CD8-positive, alpha-beta memory T cell (primary cell): ENCODE measurements at places on chromosomes 1 and 21.

GRCh38 chr1:1137256-1138045, 21.6 kb upstream of the C1orf159 start:
- no peaks in the 10 kb centered on the region for H3K27me3 ChIP-seq
- H3K4me1 ChIP-seq, result peaks cover 14% of the 10 kb centered on the region
- H3K27ac ChIP-seq, result no peak overlapping the region
- H3K4me3 ChIP-seq, result no peak overlapping the region

DNA sequence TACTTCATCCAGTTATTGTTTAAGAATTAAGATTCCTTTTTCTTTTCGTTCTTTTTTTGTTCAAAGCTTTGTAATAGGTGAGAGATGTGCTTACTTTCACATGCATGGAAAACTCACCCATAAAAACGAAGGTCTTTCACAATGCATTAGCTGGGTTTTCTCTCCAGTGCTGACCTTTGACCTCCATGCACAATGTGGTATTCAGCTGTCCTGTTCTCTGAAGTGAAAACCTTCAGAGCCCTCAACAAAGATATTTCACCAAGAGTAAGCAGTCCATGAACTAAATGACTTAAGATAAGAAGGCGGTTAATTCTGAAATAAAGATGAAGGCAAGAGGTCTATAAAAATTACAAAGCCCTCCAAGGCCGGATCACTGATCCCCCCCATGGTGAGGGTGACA, 77.1 kb upstream of the IPO9 start:
- no peaks in the 10 kb centered on the region for H3K36me3 ChIP-seq
- no peak overlapping the region for H3K27ac ChIP-seq
- no peak for DNase-seq
- H3K4me1 ChIP-seq, result no peaks in the 10 kb centered on the region
- no peaks in the 10 kb centered on the region for H3K27me3 ChIP-seq

- no peaks in the 10 kb centered on the region for H3K4me1 ChIP-seq
- H3K36me3 ChIP-seq, result no peaks in the 10 kb centered on the region
- no peaks in the 10 kb centered on the region for H3K27me3 ChIP-seq
- H3K4me3 ChIP-seq, result no peak overlapping the region
- H3K27ac ChIP-seq, result no peak overlapping the region
These were observed 16.2 kb upstream of the OR2T10 start for GRCh38 chr1:248613742-248614141.

- no peaks in the 10 kb centered on the region for H3K36me3 ChIP-seq
- no peak for DNase-seq
- H3K4me3 ChIP-seq, result no peak overlapping the region
- no peaks in the 10 kb centered on the region for H3K4me1 ChIP-seq
- no peaks in the 10 kb centered on the region for H3K27me3 ChIP-seq
- H3K27ac ChIP-seq, result no peak overlapping the region
These were observed 65.5 kb downstream of the RERE start for GRCh38 chr1:8751984-8752383.

- no peaks in the 10 kb centered on the region for H3K36me3 ChIP-seq
- no peaks in the 10 kb centered on the region for H3K27me3 ChIP-seq
- no peaks in the 10 kb centered on the region for H3K4me1 ChIP-seq
- no peak overlapping the region for H3K4me3 ChIP-seq
These were observed 122.6 kb downstream of the FCRL5 start for GRCh38 chr1:157429601-157430240.

- H3K27ac ChIP-seq, result no peak overlapping the region
- H3K27me3 ChIP-seq, result no peaks in the 10 kb centered on the region
- H3K4me3 ChIP-seq, result no peak overlapping the region
- DNase-seq, result no peak
These were observed 77.6 kb downstream of the PGBD5 start for GRCh38 chr1:230348386-230349019.

- no peaks in the 10 kb centered on the region for H3K27me3 ChIP-seq
- no peak for DNase-seq
- no peak overlapping the region for H3K27ac ChIP-seq
- H3K4me3 ChIP-seq, result no peak overlapping the region
- H3K36me3 ChIP-seq, result no peaks in the 10 kb centered on the region
These were observed 118.8 kb upstream of the TMPRSS15 start for GRCh38 chr21:18522181-18522972.

- H3K27me3 ChIP-seq, result no peaks in the 10 kb centered on the region
- H3K36me3 ChIP-seq, result no peaks in the 10 kb centered on the region
- DNase-seq, result peak; percentile 70
- H3K27ac ChIP-seq, result no peak overlapping the region
- H3K4me1 ChIP-seq, result no peaks in the 10 kb centered on the region
- no peak overlapping the region for H3K4me3 ChIP-seq
These were observed 18.1 kb downstream of the GPR157 start for GRCh38 chr1:9110669-9111356.

- H3K27me3 ChIP-seq, result no peaks in the 10 kb centered on the region
- DNase-seq, result no peak
- no peak overlapping the region for H3K4me3 ChIP-seq
- H3K4me1 ChIP-seq, result no peaks in the 10 kb centered on the region
- no peaks in the 10 kb centered on the region for H3K36me3 ChIP-seq
- H3K27ac ChIP-seq, result no peak overlapping the region
These were observed 167.7 kb upstream of the USP24 start for GRCh38 chr1:55382806-55383305.

GRCh38 chr1:98417820-98418219, 243.7 kb upstream of the SNX7 start:
- no peak overlapping the region for H3K27ac ChIP-seq
- H3K4me3 ChIP-seq, result no peak overlapping the region
- DNase-seq, result no peak

DNA sequence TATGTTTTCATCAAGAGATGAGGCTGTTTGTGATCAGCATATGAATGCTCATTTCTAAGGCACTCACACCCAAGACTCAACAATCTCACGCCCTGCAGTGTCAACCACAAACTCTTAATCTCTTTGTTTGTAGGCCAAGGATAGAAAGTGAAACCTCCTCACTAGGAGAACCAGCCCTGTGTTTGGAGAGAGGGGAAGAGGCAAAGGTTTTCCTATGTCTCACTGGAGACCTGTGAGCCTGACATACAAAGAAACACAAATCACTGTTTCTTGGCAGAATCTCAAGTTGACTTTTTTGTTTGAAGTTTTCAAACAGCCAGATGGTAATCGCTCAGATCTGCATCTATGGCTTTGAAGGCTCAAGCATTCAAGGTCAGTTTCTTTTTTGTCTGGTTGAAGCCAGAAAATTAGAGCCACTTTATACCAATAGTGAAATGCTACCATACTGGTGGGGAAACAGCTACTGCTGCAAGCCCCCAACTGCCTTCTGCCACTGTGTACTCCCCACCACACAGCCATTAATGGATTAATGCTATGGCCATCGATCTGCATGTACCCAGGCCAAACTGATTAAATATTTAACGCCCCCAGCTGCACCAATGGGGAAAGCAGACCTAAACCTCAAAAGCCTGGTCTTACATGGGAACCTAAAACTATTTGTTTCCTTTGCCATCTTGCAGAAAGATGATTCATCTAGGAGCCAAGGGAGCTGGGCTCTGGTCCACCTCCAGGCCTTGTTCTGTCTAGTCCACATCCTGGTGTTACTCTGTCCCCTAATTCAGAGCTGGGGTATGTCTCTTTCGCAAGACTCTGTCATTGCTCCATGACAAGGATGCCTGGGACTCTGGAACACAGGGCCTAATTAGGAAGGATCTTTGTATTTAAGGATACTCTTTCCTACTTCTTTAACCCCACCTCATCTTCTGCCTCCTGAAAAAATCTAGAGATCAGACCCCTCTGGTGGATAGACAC, 16.3 kb downstream of the PDZK1 start:
- H3K4me3 ChIP-seq, result no peak overlapping the region
- no peak overlapping the region for H3K27ac ChIP-seq
- H3K4me1 ChIP-seq, result peaks cover 35% of the 10 kb centered on the region

DNA sequence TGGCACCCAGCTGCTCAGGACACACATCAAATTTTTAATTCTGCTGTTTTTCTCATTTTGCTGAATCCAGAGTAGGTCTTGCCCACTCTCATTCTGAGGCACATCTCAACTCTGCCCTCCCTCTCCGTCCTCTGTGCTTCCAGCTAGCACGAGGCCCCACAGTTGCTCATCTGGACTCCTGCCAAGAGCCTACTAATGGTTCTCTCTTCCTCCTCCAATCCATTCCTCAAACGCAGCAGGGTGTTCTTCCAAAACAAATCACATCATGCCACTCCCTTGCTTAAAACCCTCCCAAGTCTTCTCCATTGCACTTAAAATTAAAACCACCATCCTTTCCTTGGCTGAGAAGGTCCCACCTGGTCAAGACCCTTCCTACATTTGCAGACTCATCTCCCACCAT, 49.8 kb upstream of the SCAF4 start:
- H3K4me3 ChIP-seq, result no peak overlapping the region
- no peaks in the 10 kb centered on the region for H3K27me3 ChIP-seq
- no peak overlapping the region for H3K27ac ChIP-seq
- H3K4me1 ChIP-seq, result no peaks in the 10 kb centered on the region

- DNase-seq, result no peak
- H3K4me1 ChIP-seq, result no peaks in the 10 kb centered on the region
- no peaks in the 10 kb centered on the region for H3K36me3 ChIP-seq
- H3K4me3 ChIP-seq, result no peak overlapping the region
- no peak overlapping the region for H3K27ac ChIP-seq
- no peaks in the 10 kb centered on the region for H3K27me3 ChIP-seq
These were observed 188.3 kb downstream of the FGGY start for GRCh38 chr1:59485171-59485570.
